ENCODE measurements at places on chromosomes 2 and 18.
A peak's percentile ranks its signal among the peaks of the same experiment; 100 is the strongest.

- DNase-seq: peak; percentile 75
These were observed 194.1 kb downstream of the CLIP4 start for GRCh38 chr2:29309090-29310029.

- no peak for DNase-seq
These were observed 2.9 kb upstream of the TLX2 start for GRCh38 chr2:74511104-74511989.

DNA sequence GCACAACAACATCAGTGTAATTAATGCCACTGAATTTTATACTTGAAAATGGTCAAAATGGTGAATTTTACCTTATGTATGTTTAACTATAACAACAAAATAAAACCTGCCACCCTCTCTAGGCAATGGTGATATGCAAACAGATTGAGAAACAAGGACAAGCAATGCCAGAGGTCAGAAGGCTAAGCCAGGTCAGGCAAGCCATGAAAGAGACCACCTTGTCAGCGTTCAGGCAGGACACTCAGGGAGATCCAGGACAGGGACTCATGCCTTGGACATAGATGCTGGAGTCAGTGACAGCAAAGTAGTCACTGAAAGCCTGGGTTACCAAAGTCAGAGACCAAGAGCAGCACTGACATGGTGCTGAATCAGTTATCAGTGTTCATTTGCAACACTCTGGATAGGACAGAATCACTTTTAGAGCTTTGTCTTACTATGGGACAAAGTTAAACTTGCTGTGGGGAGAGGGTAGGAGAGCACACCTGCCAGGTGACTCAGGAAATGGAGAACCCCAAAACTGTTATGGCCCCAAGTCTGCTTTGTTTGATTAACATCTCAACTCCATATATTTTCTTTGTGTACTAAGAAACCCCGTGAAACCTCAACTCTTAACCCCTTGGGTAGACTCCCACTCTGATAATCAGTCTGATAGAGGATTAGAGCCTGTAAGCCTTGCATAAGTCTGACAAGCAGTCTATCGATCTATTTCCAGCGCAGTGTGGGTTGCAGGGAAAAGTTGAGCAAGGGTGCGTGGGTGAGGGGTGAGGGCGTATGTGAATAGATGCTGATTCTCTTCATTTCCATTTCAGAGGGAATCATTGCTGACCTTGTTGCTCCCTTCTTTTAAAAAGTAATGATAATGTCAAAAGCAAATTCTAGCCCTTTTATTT lies 48.7 kb upstream of the ZNF385B start:
- no peak for DNase-seq

GRCh38 chr2:101948625-101949155 lies 43.1 kb upstream of the IL1R2 start:
- DNase-seq: no peak
